ENCODE measurements at places on chromosomes 1 and 21.

DNA sequence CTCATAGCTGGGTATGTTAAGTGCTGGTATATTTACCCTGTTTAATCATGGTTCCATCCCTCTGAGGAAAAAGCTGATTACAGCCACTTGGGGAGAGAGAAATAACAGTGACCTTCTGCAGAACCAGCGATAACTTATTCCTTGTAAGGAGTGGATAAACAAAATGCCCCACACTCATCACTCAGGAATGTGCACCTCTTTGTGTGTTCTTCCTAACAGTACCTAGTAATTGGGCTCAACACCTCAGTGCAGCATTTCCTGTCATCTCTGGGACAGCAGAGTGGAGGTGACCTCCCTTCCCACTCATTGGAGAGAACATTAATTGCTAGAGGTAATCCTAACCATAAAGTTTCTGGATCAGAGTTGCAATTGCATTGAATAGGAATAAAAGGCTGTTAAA lies 112.5 kb upstream of the F3 start:
- DNase-seq: no peak

DNA sequence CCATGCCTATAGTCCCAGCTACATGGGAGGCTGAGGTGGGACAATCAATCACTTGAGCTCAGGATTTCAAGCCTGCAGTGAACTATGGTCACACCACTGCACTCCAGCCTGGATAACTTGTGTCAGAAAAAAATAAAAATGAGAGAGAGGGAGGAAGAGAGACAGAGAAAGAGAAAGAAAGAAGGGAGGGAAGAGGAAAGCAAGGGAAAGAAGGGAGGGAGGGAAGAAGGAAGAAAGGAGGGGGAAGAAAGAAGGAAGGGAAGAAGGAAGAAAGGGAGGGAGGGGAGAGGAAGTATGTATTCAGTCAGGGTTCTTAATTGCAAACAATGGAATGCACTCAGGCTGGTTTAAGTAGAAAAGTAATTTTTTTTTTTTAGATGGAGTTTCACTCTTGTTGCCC lies 7.9 kb upstream of the HENMT1 start:
- DNase-seq: no peak

GRCh38 chr1:236830560-236830959 lies 35.5 kb downstream of the MTR start:
- DNase-seq: no peak

DNA sequence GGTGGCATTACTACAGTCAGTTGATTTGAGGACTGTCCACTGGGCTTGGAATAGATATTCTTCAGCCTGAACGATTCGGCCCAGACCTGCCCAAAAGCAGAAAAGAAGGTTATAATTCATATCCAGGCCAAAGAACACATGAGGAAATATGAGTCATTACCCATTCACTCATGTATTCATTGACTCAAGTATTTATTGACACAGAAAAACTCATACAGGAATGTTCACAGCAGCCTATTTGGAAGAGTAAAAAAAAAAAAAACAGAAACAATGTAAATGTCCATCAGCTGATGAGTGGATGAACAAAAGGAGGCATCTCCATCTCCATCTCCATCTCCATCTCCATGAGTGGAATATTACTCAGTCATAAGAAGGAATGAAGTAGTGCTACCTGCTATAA lies 15.9 kb downstream of the ZMYND12 start:
- peak; percentile 65 for DNase-seq

DNA sequence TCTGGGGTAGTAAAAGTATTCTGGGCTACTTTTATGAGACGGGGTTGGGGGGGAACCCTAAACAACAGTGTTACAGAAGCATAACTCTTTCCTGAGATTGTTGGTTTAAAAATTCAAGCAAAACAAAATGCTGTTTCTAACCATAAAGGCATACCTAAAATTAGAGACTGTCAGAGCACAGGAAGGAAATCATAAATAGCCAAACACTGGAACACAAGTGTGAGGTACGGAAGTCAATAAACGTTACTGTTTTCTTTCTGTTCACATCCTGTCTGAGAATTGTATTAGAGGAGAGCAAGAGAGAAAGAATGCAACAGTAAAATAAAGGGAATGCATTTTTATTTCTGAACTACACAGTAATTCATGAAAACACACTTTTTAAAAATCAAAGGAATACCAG lies 42.8 kb upstream of the IL12RB2 start:
- DNase-seq: no peak

All from HS-5 (cell line).